ENCODE measurements at places on chromosomes 1 and 21.

DNA sequence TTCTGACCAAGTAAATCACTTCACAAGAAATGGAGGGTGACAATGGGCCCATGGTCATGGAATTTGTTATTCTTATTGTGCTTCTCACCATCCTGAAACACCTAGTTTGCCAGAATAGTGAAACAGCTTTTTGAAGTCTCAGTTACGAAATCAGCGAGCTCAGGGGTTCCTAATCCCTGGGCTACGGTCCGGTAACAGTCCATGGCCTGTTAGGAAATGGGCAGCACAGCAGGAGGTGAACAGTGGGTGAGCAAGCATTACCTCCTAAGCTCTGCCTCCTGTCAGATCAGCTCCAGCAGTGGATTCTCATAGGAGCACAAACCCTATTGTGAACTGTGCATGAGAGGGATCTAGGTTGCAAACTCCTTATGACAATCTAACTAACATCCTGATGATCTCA is 1356.3 kb downstream of the KCNT2 start:
- DNase-seq, result no peak

- no peak for DNase-seq
Measured at GRCh38 chr1:109740615-109741373, at the start of gene GSTM3. Gene GSTM3, minus strand, starts transcription at chr1:109741038. Its CDS starts 751 bp downstream, at chr1:109740287.

DNA sequence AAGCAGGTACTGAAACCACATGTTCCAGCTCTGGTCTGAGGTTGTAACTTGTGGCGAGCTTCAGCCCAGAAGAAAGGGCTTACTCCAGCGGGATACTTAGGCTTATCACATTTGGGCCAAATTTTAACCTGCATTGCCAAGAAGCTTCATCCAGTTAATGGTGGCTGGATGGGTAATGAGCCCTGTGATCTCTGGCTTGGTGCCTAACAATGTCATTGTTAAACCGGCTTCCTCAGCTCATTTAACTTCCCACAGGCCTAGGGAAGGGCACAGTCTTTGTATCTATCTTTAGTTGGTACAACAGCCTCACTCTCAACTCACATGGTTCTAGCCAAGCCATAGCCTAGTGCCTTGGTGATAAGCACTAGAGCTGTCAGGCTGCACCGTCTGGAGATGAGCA is 43.6 kb upstream of the CCDC190 start:
- no peak for DNase-seq

DNA sequence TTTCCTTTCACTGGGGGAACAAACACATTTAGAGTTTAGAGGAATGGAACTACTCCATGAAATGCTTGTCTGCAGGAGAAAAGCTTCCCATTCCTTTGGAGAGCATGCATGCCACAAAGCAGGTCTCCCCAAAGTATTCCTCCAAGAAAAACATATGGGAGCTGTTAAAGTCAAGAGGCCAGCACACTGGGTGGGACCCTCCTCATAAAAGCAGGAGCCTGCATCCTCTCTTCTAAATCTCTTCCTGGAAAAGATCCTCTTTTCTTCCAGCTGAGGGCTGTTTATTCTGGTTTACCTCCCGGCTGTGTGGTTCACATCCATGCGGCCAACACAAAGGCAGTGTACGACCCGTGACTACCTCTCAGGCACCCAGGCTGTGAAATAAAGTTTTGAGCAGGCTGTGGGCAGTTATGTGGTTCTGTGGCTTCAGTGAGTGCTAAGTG is 103.4 kb downstream of the TENT5C start:
- DNase-seq, result no peak

GRCh38 chr21:34537838-34538237 is 25.8 kb upstream of the KCNE1 start:
- no peak for DNase-seq

GRCh38 chr1:218330043-218330623 is 15.0 kb upstream of the TGFB2 start:
- DNase-seq, result no peak

GRCh38 chr1:167746988-167747655 is 25.3 kb downstream of the MPZL1 start:
- no peak for DNase-seq

- DNase-seq, result no peak
Measured at GRCh38 chr1:11180342-11180744, 8.8 kb upstream of the ANGPTL7 start.

- no peak for DNase-seq
Measured at GRCh38 chr1:56081736-56082135, 497.6 kb downstream of the PLPP3 start.

GRCh38 chr21:44405948-44406872 is 49.1 kb upstream of the LRRC3 start:
- no peak for DNase-seq

- DNase-seq, result no peak
Measured at GRCh38 chr21:42222386-42222785, 3.4 kb downstream of the ABCG1 start.
